Fibroblast of lung (primary cell): ENCODE measurements at places on chromosomes 16 and 17. TPM values are rescaled to one million over a fixed set of nuclear protein-coding genes. Genes with fewer than 3 reads are reported as not detected.

DNA sequence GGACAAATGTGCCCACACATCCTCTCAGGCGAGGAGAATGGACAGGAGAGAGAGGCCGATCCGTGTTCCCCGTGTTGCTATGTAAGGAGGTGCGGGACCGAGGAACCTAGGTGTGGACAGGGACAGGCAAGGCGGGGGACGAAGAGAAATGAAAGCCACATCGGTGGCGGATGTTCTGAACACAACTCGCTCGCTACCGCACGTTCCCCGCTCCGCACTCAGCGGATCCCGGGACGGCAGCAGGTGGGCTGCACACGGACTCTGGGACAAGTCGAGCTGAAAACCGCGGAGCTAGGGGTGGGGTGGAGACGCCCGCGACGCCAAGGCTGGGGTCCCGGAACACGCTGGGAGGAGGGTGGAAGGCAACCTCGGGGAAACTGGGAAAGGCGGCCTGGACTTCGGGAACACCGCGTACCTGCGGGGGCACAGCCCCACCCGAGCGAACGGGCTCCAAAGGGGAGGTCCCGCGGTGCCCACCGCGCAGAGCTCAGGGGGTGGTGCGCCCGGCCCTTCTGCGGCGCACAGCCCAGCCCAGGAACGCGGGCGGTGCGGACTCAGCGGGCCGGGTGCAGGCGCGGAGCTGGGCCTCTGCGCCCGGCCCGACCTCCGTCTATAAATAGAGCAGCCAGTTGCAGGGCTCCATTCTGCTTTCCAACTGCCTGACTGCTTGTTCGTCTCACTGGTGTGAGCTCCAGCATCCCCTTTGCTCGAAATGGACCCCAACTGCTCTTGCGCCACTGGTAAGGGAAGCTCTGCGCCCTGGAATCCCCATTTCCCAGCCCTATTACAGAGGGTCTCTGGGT, at the start of gene MT1E:
Gene MT1E (plus strand): TSS at position 642 of the 803 bp plus-strand sequence. CDS start 71 bp downstream, at position 713.
- DNase-seq = peak; percentile 77
- no peaks in the 10 kb centered on the region for H3K27me3 ChIP-seq
- peak within 1 kb of the TSS; percentile 85 for H3K27ac ChIP-seq
- peaks cover 5% of the 10 kb centered on the region for H3K4me1 ChIP-seq
- peaks cover 1% of the 10 kb centered on the region for H3K36me3 ChIP-seq

GRCh38 chr16:1911467-1912214, 6.6 kb downstream of the HS3ST6 start:
- DNase-seq = no peak
- no peak overlapping the region for H3K27ac ChIP-seq
- H3K36me3 ChIP-seq = no peaks in the 10 kb centered on the region
- peaks cover 9% of the 10 kb centered on the region for H3K27me3 ChIP-seq
- H3K4me1 ChIP-seq = no peaks in the 10 kb centered on the region
- H3K4me3 ChIP-seq = no peak overlapping the region

- no peaks in the 10 kb centered on the region for H3K36me3 ChIP-seq
- H3K27me3 ChIP-seq = no peaks in the 10 kb centered on the region
- no peaks in the 10 kb centered on the region for H3K4me1 ChIP-seq
- H3K4me3 ChIP-seq = no peak overlapping the region
- no peak for DNase-seq
Observed at GRCh38 chr16:55779402-55780094, 53.3 kb downstream of the CES1 start.

DNA sequence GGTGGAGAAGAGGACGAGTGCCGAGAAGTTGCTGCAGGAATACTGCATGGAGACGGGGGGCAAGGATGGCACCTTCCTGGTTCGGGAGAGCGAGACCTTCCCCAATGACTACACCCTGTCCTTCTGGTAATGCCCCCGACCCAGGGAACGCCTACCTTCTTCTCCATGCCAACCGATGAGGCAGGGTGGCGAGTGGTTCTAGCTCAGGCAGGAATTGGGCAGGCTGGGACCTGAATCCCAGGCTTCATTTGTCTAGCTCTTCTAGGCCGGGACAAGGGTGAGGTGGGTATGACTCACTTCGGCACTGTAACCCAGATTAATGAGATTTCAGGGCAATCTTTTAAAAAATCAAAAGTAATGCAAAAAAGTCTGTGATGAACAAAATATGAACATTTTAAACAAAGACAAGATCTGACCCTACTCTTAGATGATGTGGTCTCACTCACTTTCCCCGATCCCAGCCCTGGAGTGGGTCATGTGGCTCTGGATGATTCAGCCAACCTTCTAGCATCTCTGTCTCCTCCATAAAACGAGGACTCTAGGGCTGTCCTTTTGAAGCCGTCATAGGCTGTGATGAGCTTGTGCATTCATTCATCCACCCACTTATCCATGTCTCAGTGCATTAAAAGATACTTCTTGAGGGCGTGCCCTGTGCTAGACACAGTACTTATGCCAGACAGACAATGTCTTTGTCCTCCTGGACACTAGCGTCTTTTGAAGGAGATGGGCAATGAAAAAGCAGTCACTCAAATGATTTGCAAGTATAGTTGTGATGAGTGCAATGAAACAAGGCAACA, 102.6 kb downstream of the SDR42E1 start:
- DNase-seq = no peak
- no peaks in the 10 kb centered on the region for H3K4me1 ChIP-seq
- no peaks in the 10 kb centered on the region for H3K36me3 ChIP-seq
- H3K4me3 ChIP-seq = no peak overlapping the region
- no peak overlapping the region for H3K27ac ChIP-seq

DNA sequence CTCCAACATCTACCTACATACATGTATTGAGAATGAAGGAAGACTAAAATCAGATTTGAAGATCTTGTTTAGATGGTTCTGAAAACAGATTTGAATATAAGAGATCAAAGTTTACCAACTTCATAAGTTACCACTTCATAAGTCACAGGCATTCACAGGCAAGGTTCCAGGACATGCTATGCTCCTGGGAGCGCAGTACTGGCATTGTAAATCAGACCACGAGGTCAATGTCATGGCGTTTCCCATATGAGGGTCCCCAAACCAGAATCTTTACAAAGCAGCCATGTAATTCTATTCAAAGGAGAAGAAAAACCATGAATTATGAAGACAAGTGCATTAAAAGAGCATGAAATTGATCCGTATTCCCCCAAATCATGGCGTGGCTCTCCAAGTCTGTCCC, 3.0 kb downstream of the CDH11 start:
- no peak for DNase-seq
- H3K4me3 ChIP-seq = peak overlapping the region; percentile 86
- H3K27ac ChIP-seq = no peak overlapping the region
- peaks cover 6% of the 10 kb centered on the region for H3K4me1 ChIP-seq
- H3K27me3 ChIP-seq = no peaks in the 10 kb centered on the region

GRCh38 chr16:30747331-30747730, 894 bp upstream of the PHKG2 start:
- peaks cover 7% of the 10 kb centered on the region for H3K4me1 ChIP-seq
- peak overlapping the region; percentile 87 for H3K27ac ChIP-seq
- no peaks in the 10 kb centered on the region for H3K27me3 ChIP-seq
- no peak overlapping the region for H3K4me3 ChIP-seq

GRCh38 chr16:52384378-52384777, 162.6 kb downstream of the TOX3 start:
- H3K27me3 ChIP-seq = no peaks in the 10 kb centered on the region
- no peak overlapping the region for H3K27ac ChIP-seq
- no peak for DNase-seq
- H3K4me3 ChIP-seq = no peak overlapping the region

DNA sequence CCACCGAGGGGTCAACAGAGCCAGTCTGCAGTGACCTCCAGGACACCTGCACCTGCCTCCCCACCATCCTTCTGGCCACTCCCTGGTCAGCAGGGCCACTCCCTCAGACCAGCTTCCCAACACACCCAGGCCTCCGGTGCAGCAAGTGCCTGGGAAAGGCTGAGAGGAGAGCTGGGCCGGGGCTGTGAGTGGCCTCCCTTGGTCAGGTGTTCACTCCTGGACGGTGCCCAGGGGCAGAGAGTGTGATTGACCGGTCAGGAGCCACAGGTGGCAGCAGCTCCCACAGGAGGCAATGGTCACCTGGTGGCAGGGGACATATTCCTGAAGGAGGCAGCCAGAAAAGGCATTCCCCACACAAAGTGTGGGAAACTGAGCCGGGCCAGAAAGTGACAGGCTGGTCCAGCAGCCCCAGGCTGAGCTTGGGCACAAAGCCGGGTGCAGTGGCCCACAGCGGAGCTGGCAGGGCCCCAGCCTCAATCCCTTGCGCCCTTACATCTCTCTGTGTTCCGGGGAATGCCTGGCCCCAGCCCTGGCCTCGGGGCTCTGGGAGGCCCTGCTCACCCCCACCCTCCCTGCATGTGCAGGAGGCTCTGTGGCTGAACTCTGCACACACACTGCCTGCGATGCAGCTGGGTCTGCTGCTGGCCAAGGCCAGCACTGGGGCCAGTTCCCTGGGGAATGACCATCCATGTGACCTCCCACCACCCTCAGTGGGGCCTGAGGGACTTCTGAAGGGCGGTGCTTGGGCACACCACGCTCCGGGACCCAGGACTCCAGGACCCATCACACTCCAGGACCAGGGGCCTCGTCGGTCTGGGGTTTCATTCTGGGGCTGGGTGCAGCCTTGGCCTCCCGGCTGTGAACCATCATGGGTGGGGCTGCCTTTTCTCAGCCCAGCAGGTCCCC, 1.2 kb upstream of the C17orf99 start:
- no peaks in the 10 kb centered on the region for H3K27me3 ChIP-seq
- no peak for DNase-seq
- H3K4me3 ChIP-seq = no peak overlapping the region

DNA sequence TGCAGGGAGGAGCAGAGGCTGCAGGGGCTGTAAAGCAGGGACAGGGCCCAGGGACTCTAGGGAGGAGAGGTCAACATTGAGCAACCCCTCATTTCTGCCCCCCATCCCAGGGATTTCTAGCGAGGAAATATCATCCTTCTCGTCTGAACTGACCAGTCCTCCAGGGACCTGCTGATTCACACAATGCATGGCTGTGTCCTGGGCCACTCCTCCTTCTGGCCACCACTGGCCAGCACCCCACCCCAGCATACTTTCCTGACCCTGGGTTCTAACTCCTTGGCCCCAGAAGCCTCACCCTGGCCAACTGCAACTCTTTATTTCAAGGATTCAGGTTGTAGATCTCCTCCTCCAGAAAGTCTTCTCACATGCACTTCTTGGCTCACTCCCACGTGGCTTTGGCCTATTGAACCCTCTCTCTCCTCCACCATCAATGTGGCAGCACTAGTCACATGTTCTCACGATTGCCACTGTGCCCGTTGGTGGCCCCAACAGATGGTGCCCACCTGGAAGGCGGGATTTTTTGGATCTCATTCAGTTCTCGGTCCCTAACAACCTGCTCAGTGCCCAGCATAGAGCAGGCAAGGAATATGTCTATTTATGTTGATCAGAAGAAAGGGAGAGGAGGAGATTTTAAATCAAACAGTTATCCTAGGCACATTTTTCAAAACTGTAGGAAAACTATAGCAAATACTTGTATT, 41.5 kb downstream of the CUEDC1 start:
- no peak overlapping the region for H3K4me3 ChIP-seq
- no peaks in the 10 kb centered on the region for H3K27me3 ChIP-seq
- H3K4me1 ChIP-seq = peaks cover 10% of the 10 kb centered on the region
- DNase-seq = no peak
- no peaks in the 10 kb centered on the region for H3K36me3 ChIP-seq

- no peaks in the 10 kb centered on the region for H3K36me3 ChIP-seq
- no peaks in the 10 kb centered on the region for H3K4me1 ChIP-seq
- H3K27me3 ChIP-seq = no peaks in the 10 kb centered on the region
- no peak for DNase-seq
Observed at GRCh38 chr17:60586288-60586974, 13.6 kb upstream of the PPM1D start.

GRCh38 chr16:73408311-73408710, 360.4 kb upstream of the ZFHX3 start:
- H3K27ac ChIP-seq = no peak overlapping the region
- H3K36me3 ChIP-seq = no peaks in the 10 kb centered on the region
- H3K4me3 ChIP-seq = no peak overlapping the region
- H3K4me1 ChIP-seq = no peaks in the 10 kb centered on the region

GRCh38 chr17:59335685-59336084, 4.2 kb downstream of the YPEL2 start:
- peaks cover 11% of the 10 kb centered on the region for H3K27me3 ChIP-seq
- H3K27ac ChIP-seq = no peak overlapping the region
- DNase-seq = no peak

DNA sequence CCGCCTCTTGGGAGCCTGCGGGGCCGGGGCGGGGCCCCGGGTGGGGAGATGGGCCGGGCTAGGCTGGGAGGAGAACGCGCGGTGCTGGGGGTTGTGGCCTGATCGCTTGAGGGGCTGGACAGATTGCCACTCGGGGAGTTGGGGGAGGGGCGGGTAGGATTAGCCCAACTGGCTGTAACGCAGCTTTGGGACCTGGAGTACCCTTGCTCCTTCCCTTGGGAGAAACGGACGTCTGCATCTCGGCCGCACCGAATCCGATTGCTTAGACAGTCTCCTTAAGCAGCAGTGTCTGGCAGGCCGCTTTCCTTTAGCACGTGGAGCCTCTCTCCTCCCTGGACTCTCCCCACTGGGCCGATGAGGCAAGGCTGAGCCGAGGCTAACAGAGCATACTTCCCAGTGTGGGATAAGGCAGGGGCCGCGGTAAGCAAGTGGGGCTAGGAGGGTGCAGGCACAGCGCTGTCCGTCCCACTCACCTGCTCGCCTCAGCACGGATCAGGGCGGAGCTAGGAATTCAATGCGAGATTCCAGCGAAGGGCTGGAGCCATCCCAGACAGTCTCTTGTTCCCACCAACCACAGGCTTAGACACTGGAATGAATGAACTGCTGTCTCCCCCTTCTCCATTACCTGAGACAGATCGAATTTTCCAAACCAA, 540 bp upstream of the ACLY start:
- peak overlapping the region; percentile 35 for H3K4me3 ChIP-seq
- H3K27ac ChIP-seq = peak overlapping the region; percentile 51
- H3K27me3 ChIP-seq = no peaks in the 10 kb centered on the region
- H3K4me1 ChIP-seq = peaks cover 23% of the 10 kb centered on the region
- H3K36me3 ChIP-seq = peaks cover 2% of the 10 kb centered on the region
- no peak for DNase-seq

DNA sequence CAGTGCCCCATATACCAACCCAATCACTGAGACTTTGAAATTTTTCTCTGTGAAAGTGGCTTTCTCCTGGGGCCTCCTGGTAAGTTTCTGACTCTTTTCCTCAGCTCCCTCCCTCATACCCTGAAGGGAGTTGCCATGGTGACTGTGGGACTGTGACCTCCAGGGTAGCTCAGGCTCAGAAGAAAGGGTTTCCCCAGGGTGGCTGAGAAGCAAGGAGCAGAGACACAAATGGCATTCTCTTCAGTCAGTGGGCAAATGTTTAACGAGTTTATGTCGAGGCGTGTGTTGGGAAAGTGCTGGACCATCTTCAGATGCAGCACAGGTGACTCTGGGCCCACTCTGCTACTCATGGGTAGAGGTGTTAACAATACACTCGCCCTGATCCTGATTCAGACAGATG, 46.8 kb downstream of the MRPS23 start:
- H3K4me1 ChIP-seq = no peaks in the 10 kb centered on the region
- H3K27ac ChIP-seq = no peak overlapping the region
- no peak overlapping the region for H3K4me3 ChIP-seq
- H3K36me3 ChIP-seq = no peaks in the 10 kb centered on the region

Gene FOXC2
- 0.26 and 0.50 TPM in 2 replicates for total RNA-seq

Gene SULT1A4
- total RNA-seq = 1.5 and 2.1 TPM in 2 replicates

Gene NT5C3B
- 61.9 and 88.1 TPM in 2 replicates for total RNA-seq

Gene SLC52A1
- total RNA-seq = 0.26 and 0.66 TPM in 2 replicates

Gene CKLF
- 38.8 and 41.9 TPM in 2 replicates for total RNA-seq

Gene ADGRG3
- not detected in 2 replicates for total RNA-seq

Gene ZSCAN10
- not detected in 2 replicates for total RNA-seq

Gene CDC6
- 1.3 and 4.5 TPM in 2 replicates for total RNA-seq

Gene SYNGR3
- 1.5 and 1.8 TPM in 2 replicates for total RNA-seq
